GM12892 (cell line): ENCODE measurements at places on chromosomes 5 and 9.

DNA sequence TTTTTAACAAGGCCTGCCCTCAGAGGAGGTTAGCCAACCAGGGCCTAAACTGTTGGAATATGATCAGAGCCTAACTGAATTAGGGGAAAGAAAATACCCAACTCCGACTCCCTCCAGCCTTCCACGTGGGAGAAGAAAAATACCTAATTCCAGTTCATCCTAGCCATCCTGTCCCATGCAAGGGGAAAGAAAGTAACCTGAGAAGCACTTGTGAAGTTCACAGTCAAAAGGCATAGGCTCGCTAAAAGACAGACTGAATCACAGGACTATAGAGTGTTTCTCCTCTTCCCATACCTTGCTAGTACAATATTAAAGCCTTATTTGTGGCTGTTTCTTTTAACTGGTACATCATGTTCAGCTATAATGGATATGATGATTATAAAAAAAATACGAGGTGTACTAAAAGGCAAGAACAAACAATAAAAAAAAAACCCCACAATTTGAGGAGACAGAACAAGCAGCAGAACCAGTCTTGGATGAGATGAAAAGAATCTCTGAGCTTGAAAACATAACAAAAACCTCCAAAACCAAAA lies 18.0 kb upstream of the ATP10B start:
- no peak for DNase-seq

GRCh38 chr5:121793791-121794190 lies 57.9 kb upstream of the FTMT start:
- DNase-seq: no peak

GRCh38 chr9:25678147-25678666 lies at the start of gene TUSC1:
Gene TUSC1 (minus strand): TSS chr9:25678444. CDS start chr9:25678312, 132 bp downstream.
- DNase-seq: peak; percentile 13

DNA sequence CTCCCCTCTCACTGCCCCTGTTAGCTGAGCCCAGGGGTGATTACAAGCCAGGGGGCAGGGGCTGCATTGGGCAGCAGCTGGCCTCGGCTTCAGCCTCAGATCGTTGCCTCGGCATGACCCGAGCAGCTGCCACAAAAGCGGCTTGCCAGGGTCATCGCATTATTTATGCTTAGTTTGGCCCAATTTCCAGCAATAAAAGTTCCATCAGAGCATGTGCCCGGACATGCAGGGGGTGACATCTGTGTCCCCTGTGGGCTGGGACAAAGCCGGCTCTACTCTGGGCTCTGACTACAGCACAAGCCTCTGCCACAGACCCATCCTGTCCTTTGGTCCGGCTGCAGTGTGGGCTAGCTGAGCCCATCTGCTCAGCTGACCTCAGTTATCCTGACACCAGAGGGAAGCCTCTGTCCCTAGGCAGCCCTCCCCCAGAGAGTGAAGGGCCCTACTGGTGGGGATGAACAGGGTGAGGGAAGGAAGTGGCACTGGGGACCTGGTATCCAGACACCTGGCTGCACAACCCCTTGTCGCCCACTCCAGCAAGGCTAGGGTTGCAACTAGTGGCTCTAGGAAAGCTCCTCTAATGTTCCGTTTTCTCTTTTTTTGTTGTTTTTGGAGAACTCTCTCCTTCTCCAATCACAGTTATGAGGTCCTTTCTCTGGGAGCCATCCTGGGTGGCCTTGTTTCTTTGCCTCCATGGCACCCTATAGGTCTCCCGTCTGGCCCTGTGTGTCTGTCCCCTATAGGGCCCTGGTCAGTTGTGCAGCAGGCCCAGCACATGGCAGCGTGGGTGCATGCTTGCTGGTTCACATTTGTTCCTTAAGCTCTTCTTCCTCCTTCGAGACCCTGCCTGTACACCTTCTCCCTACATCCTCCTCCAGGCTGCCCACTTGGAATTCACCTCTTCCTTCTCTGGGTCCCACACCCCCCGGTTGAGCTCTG lies 13.3 kb upstream of the GADD45G start:
- DNase-seq: no peak
